ENCODE measurements at places on chromosomes 4 and X. TPM values are rescaled to one million over a fixed set of nuclear protein-coding genes. Genes with fewer than 3 reads are reported as not detected.

CHRDL1 gene
- total RNA-seq = 5.4 TPM

AMBN gene
- not detected for total RNA-seq

MAGEA2B gene
- not detected for total RNA-seq

DNA sequence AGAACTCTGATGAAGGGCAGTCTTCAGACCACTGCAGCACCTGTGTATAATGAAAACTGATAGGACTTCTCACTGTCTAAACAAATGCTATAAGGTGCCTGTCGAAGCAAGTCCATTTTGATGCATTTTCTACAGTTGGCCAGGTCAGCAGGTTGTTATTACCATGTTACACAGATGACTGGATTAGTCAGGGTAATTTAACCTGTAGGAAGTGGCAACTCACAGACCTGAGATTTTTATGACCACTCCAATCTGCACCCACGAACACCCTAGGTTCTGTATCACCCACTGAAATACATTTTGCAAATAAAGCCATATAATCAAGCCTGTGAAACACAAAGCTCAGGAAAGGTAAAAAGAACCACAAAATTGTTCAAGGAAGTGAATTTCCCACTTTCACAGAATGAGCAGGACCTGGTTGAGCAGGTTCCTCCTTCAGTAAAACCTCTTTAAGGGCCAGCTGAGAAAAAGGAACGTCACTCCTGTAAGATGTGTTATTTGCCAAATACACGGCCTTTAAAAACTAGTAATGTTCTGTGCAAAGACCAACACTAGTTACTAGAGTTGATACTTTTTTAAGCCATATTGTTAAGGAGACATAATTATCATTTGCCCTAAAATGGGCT is 12.7 kb downstream of the MAML3 start:
- no peak overlapping the region for H3K27ac ChIP-seq
- no peaks in the 10 kb centered on the region for H3K36me3 ChIP-seq
- no peaks in the 10 kb centered on the region for H3K4me1 ChIP-seq
- H3K4me3 ChIP-seq = no peak overlapping the region
- no peak for DNase-seq
- H3K27me3 ChIP-seq = no peaks in the 10 kb centered on the region

- DNase-seq = no peak
- H3K27ac ChIP-seq = no peak overlapping the region
- no peaks in the 10 kb centered on the region for H3K36me3 ChIP-seq
- no peaks in the 10 kb centered on the region for H3K27me3 ChIP-seq
Measured at GRCh38 chrX:34299451-34299967, 167.4 kb upstream of the FAM47A start.

GRCh38 chrX:152025656-152026440 is 51.4 kb upstream of the GABRE start:
- no peak overlapping the region for H3K4me3 ChIP-seq
- no peaks in the 10 kb centered on the region for H3K27me3 ChIP-seq
- H3K27ac ChIP-seq = no peak overlapping the region
- H3K36me3 ChIP-seq = no peaks in the 10 kb centered on the region
- DNase-seq = no peak

- no peaks in the 10 kb centered on the region for H3K36me3 ChIP-seq
- H3K4me1 ChIP-seq = no peaks in the 10 kb centered on the region
- H3K27ac ChIP-seq = no peak overlapping the region
- DNase-seq = no peak
- H3K27me3 ChIP-seq = peaks cover 13% of the 10 kb centered on the region
Measured at GRCh38 chrX:68894142-68894512, 65.3 kb downstream of the EFNB1 start.

Measured in adrenal gland (tissue), 19 donors.